NCI-H187 (cell line): ENCODE measurements at places on chromosomes 12 and 14.

DNA sequence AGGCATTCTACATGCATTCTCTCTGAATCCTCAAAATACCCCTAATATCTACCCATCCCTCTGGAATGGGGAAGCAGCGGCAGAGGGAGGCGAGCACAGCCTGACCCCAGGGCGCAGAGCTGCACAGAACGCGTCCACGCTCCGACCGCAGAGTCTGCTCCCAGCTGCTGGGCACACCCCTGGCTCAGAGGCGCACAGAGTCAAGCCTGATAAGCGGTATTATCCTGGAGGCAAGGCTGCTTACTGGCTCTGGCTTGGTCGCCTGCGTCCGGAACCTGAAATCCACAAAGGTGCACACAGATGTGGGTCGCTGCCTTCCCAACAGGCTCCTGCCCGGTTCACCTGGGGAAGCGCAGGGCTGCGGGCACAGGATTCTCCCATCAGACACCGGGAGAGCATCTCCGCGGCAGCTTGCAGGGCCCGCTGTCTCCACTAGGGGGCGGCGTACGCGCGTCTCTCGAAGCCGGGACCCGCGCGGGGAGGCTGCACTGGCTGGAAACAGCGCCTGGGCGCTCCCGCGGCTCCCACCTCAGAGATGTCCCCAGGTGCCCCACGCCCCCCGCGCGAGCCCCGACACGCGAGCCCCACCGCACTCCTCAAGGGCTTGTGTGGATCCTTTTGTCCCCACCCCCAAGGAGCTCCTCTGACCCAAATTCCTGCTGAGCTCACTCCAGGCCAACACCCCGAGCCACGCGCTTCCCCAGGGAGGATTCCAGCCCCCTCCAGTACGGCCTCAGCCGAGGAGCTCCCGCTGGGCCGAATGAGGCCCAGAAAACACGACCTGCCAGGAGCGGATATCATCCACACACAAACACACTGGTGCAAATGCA lies 120.1 kb upstream of the FZD10 start:
- DNase-seq, result peak; percentile 32

- no peak for DNase-seq
Observed at GRCh38 chr12:123401753-123402683, 18.1 kb downstream of the KMT5A start.

DNA sequence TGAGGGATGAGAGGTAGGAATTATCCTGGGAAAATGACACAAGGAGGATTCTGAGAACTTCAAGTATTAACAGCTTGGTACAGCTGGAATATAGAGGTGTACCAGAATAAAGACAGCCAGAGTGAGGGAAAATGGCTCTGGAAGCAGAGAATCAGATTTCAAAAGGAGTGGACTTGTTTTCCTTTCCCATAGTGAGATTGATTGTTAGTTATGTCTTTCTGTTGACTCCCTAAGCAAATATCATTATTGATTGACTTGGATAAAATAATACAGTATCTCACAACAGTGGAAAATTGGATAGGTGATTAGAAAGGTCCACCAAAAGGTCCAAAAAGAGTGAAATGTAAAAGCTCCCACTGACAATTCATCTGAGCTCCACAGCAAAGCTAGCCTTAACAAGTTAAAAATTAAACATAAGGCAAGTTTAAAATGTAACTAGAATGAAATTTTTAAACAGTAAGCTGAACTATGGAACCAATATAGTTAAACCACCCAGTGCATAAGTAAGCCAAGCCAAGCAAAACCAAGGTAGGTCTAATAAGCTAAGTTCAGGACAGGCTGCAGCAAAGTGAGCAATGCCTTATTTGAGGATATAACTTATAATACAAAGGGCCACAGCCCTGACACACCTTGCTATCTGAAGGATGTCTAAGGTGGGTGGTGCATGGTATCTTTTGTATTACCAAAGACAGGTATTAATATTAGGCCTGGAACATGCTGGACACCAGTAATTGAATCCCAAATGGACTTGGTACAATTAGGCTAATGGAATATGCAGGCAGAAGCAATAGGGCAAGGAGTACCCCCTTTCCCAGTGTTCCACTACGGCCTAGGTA lies 21.8 kb downstream of the ENTPD5 start:
- DNase-seq, result no peak

GRCh38 chr12:121560392-121561008 lies 20.3 kb downstream of the KDM2B start:
- DNase-seq, result no peak

- no peak for DNase-seq
Observed at GRCh38 chr12:19299765-19300164, 139.5 kb upstream of the AEBP2 start.

DNA sequence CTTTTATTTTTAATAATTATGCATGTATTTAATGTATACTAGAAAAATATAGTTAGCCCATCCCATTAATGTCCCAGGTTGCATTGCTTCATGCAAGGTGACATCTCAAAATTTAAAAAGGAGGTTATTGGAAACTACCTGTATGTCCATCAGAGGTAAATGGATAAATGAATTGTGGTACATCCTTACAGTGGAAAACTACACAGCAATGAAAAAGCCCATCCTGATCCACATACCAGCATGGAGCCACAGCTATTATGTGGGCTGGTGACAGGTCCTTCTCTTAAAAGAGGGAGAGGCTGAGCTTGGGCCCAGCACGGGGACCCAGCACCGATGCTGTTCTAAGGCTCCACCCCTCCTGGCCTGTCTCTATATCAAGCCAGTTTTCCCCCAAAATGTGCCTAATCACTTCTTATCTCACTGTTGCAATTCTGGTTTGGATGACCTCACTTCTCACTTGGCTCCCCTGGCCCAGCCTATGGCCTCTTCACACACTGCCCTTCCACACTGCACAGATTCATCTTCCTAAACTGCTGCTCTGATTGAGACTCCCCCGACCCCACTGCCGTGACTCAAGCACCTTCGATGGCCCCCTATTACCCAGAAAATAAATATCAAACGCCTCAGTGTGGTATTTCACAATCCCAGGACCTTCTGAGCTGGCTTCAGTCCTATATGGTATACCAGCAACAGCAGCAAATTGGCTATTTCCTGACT lies 97.1 kb upstream of the NCOR2 start:
- DNase-seq, result no peak

GRCh38 chr12:66428261-66428660 lies 126.0 kb downstream of the HELB start:
- no peak for DNase-seq

- DNase-seq, result no peak
Observed at GRCh38 chr12:45131506-45131905, 80.6 kb upstream of the DBX2 start.

GRCh38 chr12:1844661-1845409 lies 24.5 kb downstream of the LRTM2 start:
- DNase-seq, result no peak

GRCh38 chr12:126757326-126757725 lies 1509.6 kb upstream of the TMEM132C start:
- no peak for DNase-seq

DNA sequence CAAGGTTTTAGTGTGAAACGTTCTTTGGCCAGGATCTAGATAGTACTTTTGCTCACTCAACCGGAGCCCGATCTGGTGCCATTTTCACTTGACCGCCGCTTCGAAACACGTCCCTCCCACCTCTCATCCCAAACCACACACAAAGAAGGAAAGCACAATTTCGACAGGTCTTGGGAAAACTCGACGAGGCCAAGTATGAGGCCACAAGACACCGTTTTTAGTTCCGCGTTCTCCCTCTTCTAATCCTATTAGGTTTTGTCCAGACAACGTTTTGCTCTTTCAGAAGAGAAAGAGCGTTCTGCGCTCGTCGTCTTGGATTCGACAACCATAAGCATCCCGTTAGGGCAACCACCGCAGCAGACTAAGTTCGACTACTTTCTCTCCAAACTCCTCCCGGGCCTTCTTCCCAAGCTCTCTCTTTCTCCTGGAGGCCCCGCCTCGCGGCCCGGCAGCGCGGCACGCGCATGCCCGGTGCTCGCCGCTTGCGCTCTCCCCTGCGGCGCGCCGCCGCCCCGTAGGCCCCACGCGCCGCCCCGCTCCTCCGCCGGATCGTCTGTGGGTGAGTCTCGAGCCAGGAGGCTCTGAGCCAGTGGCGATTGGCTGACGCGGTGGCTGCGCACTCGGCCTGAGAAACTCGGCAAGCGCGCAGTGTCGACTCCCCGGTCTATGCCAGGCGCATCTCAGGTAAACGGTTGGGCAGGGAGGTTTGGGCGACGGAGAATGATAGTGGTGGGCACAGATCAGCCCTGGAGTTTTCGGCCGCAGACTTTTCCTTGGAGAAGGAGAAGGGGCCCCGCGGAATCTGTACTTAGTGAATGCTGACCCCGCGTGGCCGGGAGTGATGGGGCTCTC lies at the start of gene MIPOL1:
Gene MIPOL1, plus strand, starts transcription at position 517 of the 852 bp plus-strand sequence. CDS start 49,952 bp downstream, outside the sequence.
- DNase-seq, result peak; percentile 79

DNA sequence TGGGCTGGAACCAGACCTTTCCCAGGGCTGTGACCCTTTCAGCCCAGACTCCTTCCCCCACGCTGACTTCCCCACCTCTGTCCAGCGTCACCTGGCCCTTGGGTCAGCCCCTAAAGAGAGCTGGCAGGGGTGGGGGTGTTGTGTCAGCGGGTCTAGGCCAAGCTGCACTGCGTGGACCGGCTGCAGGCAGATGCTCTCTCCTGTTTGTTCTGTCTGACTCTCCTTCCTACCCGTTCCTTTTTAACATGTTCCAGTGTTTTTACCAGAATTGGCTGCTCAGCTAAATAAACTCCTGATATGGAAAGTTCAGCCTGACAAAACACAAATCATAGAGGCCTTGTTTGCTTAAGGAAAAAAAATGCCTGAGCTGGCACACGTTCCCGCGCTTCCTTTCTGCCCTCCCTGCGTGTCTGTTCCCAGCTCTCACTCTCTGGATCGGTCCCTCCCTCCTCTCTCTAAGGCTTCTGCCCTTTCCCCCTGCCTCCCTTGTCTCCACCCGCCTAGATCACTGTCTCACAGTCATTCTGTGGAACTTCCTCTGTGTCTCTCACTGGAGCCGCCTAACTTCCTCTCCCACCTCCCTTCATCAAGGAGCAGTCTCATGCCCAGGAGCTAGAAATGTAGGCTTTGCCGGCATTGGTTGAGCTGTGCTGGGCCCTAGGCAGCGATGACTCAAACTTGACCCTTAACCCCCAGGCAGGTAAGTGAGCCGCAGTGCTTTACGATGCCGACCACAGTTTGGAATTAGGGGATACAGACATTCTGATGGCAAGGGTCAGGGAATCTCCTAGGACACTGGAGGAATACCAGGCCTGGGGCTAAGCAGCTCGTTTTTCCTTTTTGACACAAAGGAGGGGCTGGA lies 15.5 kb upstream of the MLXIP start:
- no peak for DNase-seq

- DNase-seq, result no peak
Observed at GRCh38 chr12:15603474-15604085, 185.6 kb downstream of the EPS8 start.

DNA sequence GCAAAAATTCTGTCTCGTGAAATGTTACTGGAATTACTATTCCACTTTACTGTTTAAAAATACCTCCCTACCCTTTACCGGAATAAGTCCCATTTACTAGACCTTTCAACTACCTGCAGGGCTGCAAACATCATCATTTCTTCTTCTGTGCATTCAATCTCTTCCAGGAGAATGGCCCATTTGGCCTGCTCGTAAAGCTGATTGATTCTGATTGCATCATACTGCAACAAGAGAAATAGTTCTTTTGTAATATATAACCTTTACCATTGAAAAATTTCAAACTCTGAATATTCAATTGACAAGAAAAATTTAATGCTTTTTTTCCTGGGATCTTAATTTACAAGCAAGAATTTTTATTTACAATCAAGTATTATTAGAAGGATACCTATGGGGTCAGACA lies 72.4 kb downstream of the FERMT2 start:
- no peak for DNase-seq

GRCh38 chr12:71400481-71400880 lies 39.1 kb upstream of the LGR5 start:
- no peak for DNase-seq

- DNase-seq, result no peak
Observed at GRCh38 chr14:50036211-50036610, 80.2 kb downstream of the VCPKMT start.

DNA sequence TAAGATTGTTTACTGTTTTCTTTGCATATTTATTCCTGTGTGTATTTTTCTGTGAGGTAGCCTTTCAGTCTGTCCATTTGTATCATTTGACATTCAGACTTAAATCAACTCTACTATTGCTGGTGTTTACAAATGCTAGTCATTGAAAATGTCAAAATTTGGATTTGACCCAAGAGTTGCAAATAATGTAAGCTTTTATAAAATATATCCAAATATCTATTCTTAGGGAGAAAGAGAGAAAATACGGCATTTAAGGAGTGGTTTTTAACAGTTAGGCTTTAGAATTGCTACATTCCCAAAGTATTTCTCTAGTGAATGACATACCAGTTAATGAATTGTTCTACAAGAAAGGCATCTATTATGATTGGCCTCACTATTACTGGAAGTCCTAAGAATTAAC lies 37.9 kb downstream of the FRS2 start:
- DNase-seq, result no peak

DNA sequence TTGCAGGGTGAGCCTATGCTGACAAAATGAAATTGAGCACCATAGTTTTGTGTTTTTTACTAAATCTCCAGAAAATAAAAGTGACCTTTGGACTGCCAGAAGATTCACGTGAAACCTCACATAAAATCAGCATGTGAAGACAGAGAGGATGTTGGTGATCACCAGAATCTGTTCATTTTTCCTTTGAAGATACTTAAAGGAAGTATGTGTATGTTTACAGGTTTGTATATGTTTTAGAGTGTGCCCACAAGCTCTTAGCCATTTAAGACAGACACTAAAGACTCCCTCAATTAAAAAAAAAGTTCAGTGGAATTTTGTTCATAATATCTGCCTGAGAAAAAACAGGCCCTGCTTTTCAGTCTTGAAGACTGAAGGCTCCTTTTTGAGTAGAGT lies 25.9 kb downstream of the DDX47 start:
- no peak for DNase-seq

- DNase-seq, result no peak
Observed at GRCh38 chr12:71162832-71163763, 5.3 kb upstream of the TSPAN8 start.

DNA sequence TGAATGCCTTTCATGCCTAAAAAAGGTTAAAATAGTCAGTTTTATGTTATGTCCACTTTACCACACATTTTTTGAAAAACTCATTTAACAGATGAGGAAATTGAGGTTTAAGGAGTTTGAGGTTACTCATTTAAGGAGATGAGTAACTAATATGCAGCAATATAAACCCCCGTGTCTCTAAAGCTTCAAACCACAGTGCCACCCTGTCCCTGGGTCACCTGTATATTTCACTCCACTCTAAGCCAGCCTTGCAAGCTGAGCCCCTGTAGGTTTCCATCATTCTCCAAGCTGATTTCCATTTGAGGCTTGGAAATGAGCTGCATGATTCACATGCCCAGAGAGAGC lies 64.4 kb downstream of the NUAK1 start:
- DNase-seq, result no peak

DNA sequence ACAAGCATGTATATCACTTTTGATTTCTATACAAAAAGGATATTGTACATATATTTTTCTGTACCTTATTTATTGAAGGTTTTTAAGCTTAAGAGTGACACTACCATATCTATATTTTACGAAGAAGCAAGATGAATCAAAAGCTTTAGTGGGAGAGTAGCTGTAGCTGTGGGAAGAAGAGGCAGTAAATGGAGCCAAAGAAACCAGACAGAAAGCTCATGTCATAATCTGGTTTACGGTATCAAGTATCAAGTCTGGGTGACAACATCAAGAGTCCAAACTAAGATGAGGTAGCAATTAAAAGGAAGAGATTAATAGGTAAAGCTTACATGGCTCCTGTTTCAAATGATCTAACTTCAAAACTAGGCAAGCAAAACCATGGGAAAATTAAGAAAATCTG lies 54.8 kb downstream of the CEP83 start:
- DNase-seq, result no peak

- DNase-seq, result no peak
Observed at GRCh38 chr14:105260959-105261358, 12.6 kb downstream of the BTBD6 start.

- no peak for DNase-seq
Observed at GRCh38 chr12:115630136-115630535, 647.4 kb downstream of the MED13L start.
